Naive thymus-derived CD8-positive, alpha-beta T cell (primary cell): ENCODE measurements at places on chromosomes 1 and 21. TPM values are rescaled to one million over a fixed set of nuclear protein-coding genes. Genes with fewer than 3 reads are reported as not detected.

Gene IVL
- not detected for total RNA-seq

Gene OR2AJ1
- total RNA-seq, result not detected

Gene KLHDC7A
- total RNA-seq, result not detected

Gene SYCP1
- not detected for total RNA-seq

Gene TEX35
- not detected for total RNA-seq

Gene FYB2
- not detected for total RNA-seq

Gene IL19
- not detected for total RNA-seq

Gene NKAIN1
- total RNA-seq, result not detected

Gene S100A7A
- total RNA-seq, result not detected

Gene TMPRSS3
- 2.9 TPM for total RNA-seq

Gene TNFRSF8
- total RNA-seq, result not detected

Gene HES4
- not detected for total RNA-seq

Gene TSPEAR
- total RNA-seq, result not detected

Gene TOR1AIP1
- 56.5 TPM for total RNA-seq

Gene SIM2
- not detected for total RNA-seq

Gene KRTAP13-2
- total RNA-seq, result not detected

Gene CFHR1
- total RNA-seq, result not detected

Gene FAM167B
- 1.5 TPM for total RNA-seq

Gene PRR9
- total RNA-seq, result not detected

Gene LCE1E
- total RNA-seq, result not detected

Gene DNAI4
- total RNA-seq, result 9.1 TPM

Gene EFNA3
- 1.2 TPM for total RNA-seq

Gene PLEKHA6
- 2.0 TPM for total RNA-seq

Gene SPRR4
- not detected for total RNA-seq

Gene COQ8A
- total RNA-seq, result 78.6 TPM
